Inflammatory macrophage treated with lipopolysaccharide for 4 hours (primary cell): ENCODE measurements at places on chromosomes 7 and 10.

GRCh38 chr10:56782503-56782902 lies 421.4 kb upstream of the ZWINT start:
- DNase-seq = no peak

- DNase-seq = no peak
Measured at GRCh38 chr7:134740376-134740775, 39.1 kb upstream of the CALD1 start.

GRCh38 chr7:45917658-45918057 lies 3.4 kb downstream of the IGFBP3 start:
- peak; percentile 35 for DNase-seq

- no peak for DNase-seq
Measured at GRCh38 chr7:99270702-99271101, 1.9 kb upstream of the MYH16 start.

- DNase-seq = peak; percentile 59
Measured at GRCh38 chr10:110446954-110447608, 50.6 kb upstream of the DUSP5 start.

GRCh38 chr10:43971981-43972380 lies 323.3 kb upstream of the ZNF32 start:
- DNase-seq = no peak

- DNase-seq = no peak
Measured at GRCh38 chr7:87476179-87476557, 688 bp upstream of the ABCB4 start.

- no peak for DNase-seq
Measured at GRCh38 chr7:36794689-36795088, 70.4 kb upstream of the AOAH start.

DNA sequence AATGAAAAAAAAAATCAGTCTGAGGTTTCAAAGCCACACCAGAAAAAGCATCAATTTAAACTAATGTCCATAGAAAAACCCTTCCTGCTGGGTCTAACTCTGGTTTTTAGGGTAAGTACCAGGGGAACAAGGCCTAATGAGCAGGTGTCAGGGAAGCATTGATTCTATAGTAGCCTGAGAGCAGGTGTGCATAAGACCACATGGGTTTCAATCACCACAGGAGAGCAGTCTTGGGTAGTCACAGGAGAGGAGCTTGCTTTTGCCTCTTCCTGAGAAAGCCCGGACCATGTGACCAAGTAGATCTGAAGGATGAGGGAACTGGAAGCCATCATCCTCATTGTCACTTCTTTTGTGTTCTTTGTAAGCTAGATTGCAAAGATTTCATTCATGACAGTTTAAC lies 66.3 kb upstream of the AGK start:
- no peak for DNase-seq

DNA sequence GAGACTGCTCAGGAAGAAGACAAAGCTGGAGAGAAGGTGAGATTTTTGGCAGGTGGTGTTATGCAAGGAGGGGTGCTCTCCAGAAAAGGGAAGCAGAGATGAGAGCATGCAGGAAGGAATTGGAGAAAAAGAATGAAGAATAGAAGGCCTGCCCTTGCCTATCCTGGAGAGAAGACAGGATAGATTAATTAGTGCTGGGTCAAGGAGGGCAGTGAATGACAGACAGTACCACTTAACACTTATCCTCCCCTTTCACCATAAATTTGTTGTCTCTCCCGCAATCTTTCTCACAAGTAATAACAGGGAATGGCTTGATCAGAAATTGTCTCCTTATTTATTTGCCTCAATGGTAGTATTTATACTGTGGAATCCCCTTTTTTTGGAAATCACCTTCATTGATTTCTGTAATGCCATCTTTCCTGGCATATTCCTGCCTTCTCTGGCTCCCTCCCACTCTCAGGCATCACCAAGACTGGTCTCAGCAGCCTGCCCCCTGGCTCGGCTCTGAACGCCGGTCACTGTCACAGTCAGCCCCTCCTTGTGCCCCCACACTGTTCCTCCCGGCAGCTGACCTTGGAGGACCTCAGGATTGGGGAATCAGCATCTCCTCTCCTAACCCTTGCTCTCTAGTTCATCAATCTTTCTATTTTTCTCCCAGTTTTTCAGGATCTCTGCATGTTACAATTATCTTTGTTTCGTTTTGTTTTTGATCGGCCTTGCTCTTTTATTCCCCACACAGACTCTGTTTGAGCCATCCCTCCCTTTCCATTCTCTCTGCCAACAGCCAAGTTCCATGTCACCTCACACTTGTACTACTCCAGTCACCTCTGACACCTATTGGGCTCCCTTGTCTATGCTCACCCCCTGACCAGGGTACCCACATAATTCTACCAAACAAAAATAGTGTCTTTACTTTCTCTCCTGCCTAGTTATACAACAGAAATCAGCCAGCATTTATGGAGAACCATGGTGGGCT lies 294.2 kb downstream of the PLXDC2 start:
- no peak for DNase-seq

DNA sequence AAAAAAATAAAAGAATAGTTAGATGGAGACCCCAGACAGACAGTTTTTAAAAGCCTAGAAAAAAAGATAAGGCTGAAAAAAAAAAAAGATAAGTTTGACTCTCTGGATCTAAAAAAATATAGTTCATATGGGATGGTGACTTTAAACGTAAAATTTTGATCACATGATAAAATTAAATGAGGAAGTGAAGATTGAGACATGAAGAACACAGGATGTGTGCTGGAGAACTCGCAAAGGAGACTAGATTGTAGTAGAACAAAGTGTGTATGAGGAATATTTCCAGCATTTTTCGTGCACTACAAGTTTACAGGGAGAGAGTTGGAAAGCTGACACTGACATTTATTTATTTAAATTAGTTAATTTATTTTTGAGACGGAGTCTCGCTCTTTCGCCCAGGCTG lies 286.4 kb downstream of the PRPF18 start:
- peak; percentile 67 for DNase-seq

- no peak for DNase-seq
Measured at GRCh38 chr10:53983431-53983830, 817.6 kb downstream of the PCDH15 start.

DNA sequence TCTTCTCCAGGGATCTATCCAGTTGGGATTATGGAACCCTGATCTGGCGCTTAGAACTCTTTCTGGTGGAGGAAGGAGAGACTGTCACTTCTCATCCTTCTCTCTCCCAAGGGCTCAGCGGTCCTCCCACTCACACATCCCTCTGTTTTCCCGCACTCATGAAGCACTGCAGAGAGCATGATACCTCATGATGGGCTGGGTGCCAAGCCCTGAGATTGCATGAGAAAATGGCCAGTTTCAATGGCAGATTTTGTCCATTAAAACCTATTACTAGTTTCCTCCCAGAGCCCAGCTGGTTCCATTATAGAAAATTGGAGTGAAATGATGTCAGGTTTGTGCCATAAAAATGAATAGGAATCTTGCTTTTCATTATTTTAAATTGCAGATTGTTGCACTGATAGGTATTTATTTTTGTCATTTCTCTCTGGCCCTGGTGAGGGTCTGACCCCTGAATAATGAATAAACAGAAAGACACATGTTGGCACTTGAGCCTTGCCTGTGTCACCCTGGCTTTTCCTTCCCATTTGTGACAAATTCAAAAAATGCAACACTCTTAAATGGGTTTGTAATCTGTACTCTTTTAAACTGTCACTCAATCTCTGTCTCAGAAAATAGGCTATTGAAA lies 1151.1 kb downstream of the TYW1 start:
- DNase-seq = no peak

DNA sequence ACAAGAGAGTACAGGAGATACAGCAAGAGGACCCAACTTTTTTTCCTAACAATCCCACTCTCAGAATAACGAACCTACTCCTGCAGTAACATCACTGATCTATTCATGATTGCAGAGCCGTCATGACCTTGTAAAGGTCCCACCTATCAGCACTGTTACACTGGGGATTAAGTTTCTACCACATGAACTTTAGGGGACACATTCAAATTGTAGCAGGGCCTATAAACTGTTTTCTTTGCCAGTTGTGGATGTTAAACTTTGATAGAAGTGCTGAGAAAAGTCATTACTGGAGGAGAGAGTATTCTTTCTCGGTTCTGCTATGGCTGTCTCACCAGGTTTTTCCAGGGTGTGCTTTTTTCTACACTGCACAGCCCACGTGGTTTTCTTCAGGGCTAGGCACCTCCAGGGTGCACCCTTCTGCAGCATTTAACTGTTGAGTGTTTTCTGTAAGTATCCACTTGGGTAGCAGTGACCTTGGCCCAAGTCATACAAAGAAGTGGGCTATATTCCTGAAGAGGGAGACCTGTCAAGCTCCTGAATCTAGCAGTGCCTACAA lies 131.6 kb upstream of the AHR start:
- DNase-seq = no peak

- DNase-seq = no peak
Measured at GRCh38 chr10:297567-297966, 162.3 kb downstream of the ZMYND11 start.

- DNase-seq = no peak
Measured at GRCh38 chr10:79258894-79259293, 88.4 kb upstream of the PPIF start.

DNA sequence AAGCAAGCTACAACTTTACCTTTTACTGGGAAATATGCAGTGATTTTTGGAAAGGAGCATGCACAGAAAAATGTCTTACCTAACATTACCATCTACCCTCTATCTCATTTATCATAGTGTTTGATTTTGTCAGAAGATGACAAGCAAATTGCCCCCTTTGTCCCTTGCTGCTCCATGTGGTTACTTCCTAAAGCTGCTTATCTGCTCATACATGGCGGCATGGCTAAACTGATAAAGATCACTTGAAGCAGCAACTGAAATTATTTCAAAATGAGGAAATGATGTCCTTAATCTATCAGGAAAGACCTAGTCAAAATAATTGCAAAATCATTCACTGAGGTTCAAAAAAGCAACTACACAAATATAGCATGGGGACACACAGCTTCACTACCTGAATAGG lies 1198.5 kb upstream of the SORCS1 start:
- no peak for DNase-seq

- DNase-seq = no peak
Measured at GRCh38 chr10:110845756-110846620, 25.7 kb upstream of the PDCD4 start.

DNA sequence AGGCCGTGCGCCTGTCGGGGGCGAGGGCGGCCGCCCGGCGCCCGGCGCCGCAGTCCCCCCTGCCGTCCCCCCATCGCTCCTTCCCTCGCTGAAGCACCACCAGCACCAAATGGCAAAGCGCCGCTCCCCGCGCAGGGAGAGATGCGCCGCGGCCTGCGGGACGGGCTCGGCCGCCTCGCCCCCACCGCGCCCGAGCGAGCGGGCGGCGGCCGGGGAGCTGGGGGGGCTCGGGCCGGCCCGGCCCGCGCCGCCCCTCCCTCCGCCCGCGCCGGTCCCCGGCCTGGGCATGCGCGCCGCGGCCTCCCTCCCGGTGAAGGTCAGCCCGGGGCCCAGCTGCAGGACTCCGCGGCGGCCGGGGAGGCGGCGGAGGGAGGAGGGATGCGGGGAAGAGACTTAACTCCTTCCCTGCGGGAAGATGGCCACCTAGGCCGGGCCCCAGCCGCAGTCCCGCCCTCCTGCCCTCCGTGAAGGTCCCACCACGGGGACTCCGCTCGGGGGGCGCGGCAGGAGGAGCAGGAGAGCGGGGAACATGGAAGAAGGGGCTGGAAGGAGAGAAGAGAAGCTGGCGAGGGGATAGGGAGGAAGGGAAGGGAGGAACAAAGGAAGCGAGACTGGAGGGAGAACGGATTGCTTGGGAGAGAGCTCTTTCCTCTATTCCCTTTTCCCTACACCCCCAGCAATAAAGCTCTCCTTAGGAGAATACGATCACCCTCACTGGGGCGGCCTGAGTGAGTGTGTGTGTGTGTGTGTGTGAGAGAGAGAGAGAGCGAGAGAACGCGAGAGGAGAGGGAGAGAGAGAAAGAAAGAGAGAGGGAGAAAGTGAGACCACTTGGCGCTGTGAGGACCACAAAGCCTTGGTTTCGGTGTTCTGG lies 3.4 kb upstream of the SMARCD3 start:
- DNase-seq = no peak
